ENCODE measurements at places on chromosomes 4 and X.

DNA sequence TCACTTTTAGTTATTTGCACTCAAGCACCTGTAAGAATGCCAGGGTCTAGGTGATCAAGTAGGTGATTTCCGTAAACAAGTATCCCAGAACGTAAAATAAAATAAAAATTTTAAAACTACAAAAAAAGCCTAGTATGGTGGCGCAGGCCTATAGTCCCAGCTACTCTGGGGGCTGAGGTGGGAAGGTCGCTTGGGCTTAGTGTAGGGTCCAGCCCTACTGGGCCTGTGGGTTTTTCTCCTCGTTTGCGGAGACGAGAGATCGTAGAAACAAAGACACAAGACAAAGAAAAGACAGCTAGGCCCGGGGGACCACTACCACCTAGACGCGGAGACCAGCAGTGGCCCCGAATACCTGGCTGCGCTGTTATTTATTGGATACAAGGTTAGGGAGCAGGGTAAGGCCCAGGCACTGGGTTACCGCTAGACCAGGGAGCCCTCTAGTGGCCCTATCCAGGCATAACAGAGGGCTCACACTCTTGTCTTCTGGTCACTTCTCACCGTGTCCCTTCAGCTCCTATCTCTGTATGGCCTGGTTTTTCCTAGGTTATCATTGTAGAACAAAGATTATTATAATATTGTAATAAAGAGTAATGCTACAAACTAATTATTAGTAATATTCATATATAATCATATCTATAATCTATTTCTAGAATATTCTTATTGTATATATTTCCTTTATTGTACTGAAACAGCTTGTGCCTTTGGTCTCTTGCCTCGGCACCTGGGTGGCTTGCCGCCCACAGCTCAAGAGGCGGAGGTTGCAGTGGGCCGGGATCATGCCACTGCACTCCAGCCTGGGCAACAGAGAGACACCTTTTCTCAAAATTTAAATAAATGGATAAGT lies 38.4 kb downstream of the SAGE1 start:
- H3K36me3 ChIP-seq, result no peaks in the 10 kb centered on the region
- no peak overlapping the region for H3K4me3 ChIP-seq
- DNase-seq, result no peak
- no peaks in the 10 kb centered on the region for H3K4me1 ChIP-seq
- no peaks in the 10 kb centered on the region for H3K27me3 ChIP-seq

- DNase-seq, result no peak
- H3K4me3 ChIP-seq, result no peak overlapping the region
- H3K27ac ChIP-seq, result peak overlapping the region; percentile 89
- no peaks in the 10 kb centered on the region for H3K36me3 ChIP-seq
- no peaks in the 10 kb centered on the region for H3K27me3 ChIP-seq
Observed at GRCh38 chrX:154732421-154733065, 18.3 kb downstream of the GAB3 start.

GRCh38 chrX:115582616-115583495 lies 21.9 kb downstream of the PLS3 start:
- DNase-seq, result no peak
- no peak overlapping the region for H3K4me3 ChIP-seq
- H3K27me3 ChIP-seq, result no peaks in the 10 kb centered on the region
- H3K27ac ChIP-seq, result peak overlapping the region; percentile 41

- no peak overlapping the region for H3K4me3 ChIP-seq
- no peak for DNase-seq
- H3K27ac ChIP-seq, result no peak overlapping the region
- H3K36me3 ChIP-seq, result no peaks in the 10 kb centered on the region
Observed at GRCh38 chr4:53582194-53582593, 9.1 kb downstream of the LNX1 start.

DNA sequence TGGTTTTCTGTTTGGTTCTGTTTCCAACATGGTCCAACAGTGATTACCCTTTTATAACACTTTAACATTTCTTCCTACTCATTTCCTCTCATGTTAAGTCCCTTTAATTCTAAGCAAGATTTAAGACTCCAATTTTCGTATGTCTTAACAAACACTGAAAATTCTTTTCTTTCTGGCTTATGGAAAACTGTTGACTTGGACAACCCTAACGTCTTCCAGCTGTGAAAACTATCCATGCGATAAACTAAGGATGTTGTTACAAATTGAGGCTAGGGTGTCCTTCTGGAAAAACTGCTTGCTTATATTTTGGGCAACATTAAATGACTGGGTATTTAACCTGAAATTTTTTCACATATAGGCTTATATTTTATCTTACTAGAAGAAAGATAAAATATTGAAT lies 33.9 kb upstream of the RTL3 start:
- H3K4me3 ChIP-seq, result no peak overlapping the region
- no peak overlapping the region for H3K27ac ChIP-seq
- H3K36me3 ChIP-seq, result no peaks in the 10 kb centered on the region
- no peaks in the 10 kb centered on the region for H3K27me3 ChIP-seq
- no peaks in the 10 kb centered on the region for H3K4me1 ChIP-seq

DNA sequence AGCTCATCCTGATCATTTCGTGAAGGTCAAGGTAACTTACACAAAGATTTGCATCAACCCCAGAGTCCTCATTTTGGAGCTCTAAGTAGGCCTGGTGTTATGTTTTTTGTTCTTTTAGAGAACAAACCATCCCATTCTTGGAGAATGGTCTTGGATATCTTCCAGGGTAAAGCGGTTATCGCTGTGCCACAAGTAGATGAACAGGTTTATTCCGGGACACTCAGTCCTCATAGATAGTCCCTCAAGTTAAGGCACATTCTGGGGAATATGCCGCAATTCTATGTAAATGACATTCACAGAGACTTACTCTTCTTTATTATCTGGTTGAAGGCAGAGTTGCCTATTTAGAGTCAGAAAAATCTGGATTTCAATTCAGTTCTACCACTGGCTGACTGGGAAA lies 95.0 kb upstream of the FTHL17 start:
- no peaks in the 10 kb centered on the region for H3K27me3 ChIP-seq
- H3K36me3 ChIP-seq, result no peaks in the 10 kb centered on the region
- DNase-seq, result no peak
- H3K4me3 ChIP-seq, result no peak overlapping the region
- H3K4me1 ChIP-seq, result no peaks in the 10 kb centered on the region
- H3K27ac ChIP-seq, result no peak overlapping the region

DNA sequence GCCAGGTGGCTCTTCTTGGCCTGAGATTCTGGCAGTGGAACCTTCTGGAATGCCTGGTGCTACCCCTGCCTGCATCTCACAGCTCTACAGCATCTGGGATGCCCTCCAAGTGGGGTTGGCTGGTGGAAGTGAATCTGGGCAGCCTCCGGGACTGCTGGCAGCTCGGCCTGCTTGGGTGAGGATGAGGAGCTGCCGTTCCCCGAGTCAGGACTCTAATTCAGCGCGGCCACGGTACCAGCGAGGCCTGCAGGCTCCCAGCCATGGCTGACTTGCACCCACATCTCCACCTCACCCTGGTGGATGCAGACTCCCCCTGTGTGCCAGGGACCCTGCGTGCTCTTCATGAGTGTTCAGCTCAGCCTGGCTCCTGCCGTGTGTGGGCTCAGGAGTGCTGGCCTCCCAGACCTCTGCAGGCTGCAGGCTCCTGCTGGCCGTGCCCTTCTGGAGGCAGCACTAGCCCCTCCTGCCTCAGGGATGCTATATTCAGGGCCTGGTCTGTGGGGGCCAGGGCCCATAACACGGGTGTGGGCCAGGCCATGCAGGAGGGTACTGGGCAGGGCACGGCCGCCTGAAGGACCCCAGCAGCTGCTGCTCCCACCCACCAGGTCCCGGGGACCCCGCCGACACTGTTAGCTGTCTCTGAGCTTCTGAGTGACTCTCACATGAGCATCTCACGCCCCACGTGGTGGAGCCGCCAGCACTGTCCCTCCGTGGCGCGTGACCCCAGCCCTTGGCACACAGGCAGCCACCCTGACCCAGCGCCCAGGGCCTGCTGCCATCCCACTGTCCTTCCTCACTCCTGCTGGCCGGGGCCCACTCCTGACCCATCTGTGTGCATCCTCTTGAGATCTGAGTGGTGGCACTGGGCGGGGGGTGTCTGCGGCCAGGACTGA lies 10.6 kb downstream of the UVSSA start:
- no peaks in the 10 kb centered on the region for H3K36me3 ChIP-seq
- no peak overlapping the region for H3K4me3 ChIP-seq
- H3K27ac ChIP-seq, result no peak overlapping the region
- H3K4me1 ChIP-seq, result no peaks in the 10 kb centered on the region
- DNase-seq, result no peak

DNA sequence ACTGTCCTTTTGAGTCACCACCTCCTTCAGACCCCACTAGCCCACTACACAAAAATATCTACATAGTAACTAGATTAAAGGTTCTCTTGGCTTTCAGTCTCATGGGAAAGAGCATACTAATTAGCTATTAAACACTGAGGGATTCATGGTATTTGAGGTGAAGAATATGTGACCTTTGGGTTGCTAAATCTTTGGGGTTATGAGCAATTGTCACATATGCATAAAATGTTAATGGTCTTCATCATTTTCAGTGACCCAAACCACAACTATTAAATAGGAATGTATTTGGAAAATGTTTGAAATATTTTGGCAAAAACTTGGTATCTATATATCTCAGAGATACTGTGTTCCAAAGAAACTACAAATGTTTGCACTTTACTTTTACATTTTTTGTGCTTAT lies 365.1 kb downstream of the MAGEB5 start:
- no peaks in the 10 kb centered on the region for H3K27me3 ChIP-seq
- H3K36me3 ChIP-seq, result no peaks in the 10 kb centered on the region
- no peak overlapping the region for H3K27ac ChIP-seq
- no peaks in the 10 kb centered on the region for H3K4me1 ChIP-seq

DNA sequence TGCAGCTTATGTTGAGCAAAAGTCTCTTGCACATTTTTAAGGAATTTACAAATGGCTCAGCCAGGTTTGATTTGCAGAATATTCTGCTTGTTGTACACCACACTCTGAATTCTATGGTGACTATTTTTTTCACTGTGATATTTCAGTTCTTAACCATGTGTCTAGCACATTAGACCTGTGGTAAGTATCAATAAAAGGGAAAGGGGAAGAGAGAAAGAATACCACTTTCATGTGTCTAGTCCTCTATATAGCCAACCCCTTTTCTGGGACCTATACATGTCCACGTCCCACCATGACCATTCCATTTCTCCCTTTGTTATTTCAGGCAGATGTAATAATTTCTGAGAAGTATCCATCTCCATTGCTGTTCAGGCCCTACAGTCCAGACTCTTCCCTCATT lies 121.3 kb upstream of the PNPLA4 start:
- H3K27ac ChIP-seq, result no peak overlapping the region
- no peaks in the 10 kb centered on the region for H3K4me1 ChIP-seq
- DNase-seq, result no peak
- no peaks in the 10 kb centered on the region for H3K27me3 ChIP-seq
- no peak overlapping the region for H3K4me3 ChIP-seq

DNA sequence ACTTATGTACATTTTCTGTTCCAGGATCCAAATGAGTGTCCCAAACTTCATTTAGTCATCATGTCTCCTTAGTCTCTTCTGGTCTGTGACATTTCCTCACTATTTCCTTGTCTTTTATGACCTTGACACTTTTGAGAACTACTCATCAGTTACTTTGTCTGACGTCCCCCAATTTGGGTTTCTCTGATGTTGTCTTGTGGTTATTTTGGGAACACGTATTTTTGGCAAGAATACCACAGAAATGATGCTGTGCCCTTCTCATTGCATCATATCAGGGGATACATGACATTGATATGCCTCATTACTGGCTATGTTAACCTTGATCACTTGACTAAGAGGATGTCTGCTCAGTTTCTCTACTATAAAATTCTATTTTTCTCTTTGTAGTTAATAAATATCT lies 308.8 kb downstream of the ZNF674 start:
- no peaks in the 10 kb centered on the region for H3K36me3 ChIP-seq
- no peak overlapping the region for H3K4me3 ChIP-seq
- H3K27ac ChIP-seq, result no peak overlapping the region

GRCh38 chr4:21450331-21450730 lies 498.2 kb downstream of the KCNIP4 start:
- H3K4me3 ChIP-seq, result no peak overlapping the region
- no peaks in the 10 kb centered on the region for H3K36me3 ChIP-seq
- DNase-seq, result no peak
- H3K27ac ChIP-seq, result no peak overlapping the region

- no peak overlapping the region for H3K27ac ChIP-seq
- no peak for DNase-seq
- H3K4me1 ChIP-seq, result no peaks in the 10 kb centered on the region
- peaks cover 3% of the 10 kb centered on the region for H3K27me3 ChIP-seq
- no peaks in the 10 kb centered on the region for H3K36me3 ChIP-seq
- H3K4me3 ChIP-seq, result no peak overlapping the region
Observed at GRCh38 chrX:42237956-42238355, 314.6 kb upstream of the CASK start.

DNA sequence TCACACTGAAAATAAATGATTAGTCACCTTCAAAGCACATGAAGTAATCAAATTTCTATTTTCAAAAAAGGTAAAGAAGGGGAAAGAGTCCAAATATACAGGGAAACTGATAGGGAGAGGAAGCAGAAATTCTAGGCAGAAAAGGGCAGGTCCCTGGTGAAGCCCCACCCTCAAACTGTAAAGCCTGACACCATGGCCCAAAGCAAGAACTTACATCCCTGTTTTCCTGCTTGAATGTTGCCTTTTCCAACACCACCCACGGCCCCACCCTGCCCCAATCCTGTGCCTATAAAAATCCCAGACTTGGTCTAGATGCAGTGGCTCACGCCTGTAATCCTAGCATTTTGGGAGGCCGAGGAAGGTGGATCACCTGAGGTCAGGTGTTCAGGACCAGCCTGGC lies 361.8 kb downstream of the PPP3CA start:
- no peaks in the 10 kb centered on the region for H3K27me3 ChIP-seq
- H3K4me3 ChIP-seq, result no peak overlapping the region
- H3K27ac ChIP-seq, result no peak overlapping the region
- no peak for DNase-seq

GRCh38 chrX:100648458-100649417 lies 4.7 kb downstream of the SRPX2 start:
- H3K27me3 ChIP-seq, result no peaks in the 10 kb centered on the region
- peak overlapping the region; percentile 71 for H3K27ac ChIP-seq
- no peak overlapping the region for H3K4me3 ChIP-seq
- DNase-seq, result no peak
- H3K36me3 ChIP-seq, result no peaks in the 10 kb centered on the region

DNA sequence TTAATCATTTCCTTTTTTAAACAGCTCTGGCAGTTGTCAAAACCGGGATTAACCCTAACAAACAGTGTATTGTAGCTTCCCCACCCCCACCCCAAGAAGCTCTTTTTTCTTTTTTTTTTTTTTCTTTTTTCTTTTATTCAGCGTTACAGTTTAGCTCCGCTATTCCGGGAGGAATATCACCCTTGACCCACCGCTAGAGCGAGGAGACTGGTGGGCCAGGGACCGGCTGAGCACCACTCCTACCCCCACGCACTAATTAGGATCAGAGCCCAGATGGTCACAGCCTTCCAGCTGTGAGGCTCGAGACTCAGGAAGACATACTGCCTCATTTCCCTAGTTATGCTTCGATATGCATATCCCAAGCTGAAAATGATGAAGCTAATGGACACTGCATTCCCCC lies 2.0 kb downstream of the PARM1 start:
- H3K4me3 ChIP-seq, result peak overlapping the region; percentile 53
- peak overlapping the region; percentile 8 for H3K27ac ChIP-seq
- DNase-seq, result no peak

Data from left lung (tissue), 14 donors.